ENCODE measurements at places on chromosomes 3 and 15.

GRCh38 chr15:66477011-66477410 is 20.6 kb downstream of the SNAPC5 start:
- DNase-seq: no peak

DNA sequence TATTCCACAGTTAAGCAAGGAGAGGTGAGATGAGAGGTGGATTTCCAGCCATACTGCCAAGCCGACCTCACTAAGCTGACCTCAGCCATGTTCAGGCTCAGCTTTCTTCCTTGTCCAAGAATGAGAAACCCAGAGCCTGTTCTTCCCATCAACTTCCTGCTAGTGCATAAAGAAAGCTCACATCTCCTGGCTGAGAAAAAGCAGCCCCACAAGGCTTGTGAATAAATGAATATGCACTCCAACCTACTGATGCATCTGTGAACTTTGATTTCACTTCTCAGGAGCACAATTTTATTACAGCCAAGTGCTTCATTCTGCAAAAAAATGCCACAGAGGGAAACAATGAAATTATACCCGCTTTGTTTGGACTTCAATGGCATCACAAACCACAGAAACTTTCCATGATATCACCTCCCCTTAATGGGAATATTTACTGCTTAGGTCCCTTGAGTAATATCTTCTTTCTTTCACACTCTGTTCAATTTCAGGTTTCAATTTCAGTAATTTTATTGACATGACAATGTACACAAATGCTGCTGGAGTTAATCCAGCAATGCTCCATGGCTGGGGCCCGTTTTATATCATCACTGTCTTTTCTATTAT is 437.0 kb upstream of the PPP2R3A start:
- no peak for DNase-seq

DNA sequence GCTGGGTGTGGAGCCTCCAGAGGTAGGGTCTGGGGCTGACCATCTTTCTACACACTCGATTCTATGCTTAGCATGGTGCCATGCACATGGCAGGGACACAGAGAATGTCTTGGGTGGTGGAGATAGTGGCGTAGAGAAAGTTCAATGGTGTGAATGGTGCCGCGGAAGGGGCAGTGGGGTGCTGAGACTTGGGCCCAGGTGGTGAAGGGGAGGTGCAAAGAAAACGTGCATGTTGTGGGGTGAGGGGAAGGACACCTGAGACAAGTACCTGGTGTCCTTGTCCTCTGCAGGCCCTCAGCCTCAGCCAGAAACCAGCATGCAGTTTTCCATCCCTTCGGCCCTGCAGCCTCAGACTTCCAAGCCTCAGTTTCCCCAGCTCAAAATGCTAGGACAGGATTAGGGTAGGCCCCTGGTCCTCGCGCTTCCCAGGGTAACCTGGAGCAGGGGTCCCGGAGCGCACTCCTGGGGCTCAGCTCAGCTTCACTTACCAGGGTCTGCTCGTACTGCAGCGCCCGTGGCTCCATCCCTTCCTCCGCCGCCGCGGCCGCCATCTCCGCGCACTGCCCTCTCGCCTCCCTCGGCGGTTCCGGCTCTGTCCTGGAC is 375 bp downstream of the CLCN2 start:
- DNase-seq: no peak

DNA sequence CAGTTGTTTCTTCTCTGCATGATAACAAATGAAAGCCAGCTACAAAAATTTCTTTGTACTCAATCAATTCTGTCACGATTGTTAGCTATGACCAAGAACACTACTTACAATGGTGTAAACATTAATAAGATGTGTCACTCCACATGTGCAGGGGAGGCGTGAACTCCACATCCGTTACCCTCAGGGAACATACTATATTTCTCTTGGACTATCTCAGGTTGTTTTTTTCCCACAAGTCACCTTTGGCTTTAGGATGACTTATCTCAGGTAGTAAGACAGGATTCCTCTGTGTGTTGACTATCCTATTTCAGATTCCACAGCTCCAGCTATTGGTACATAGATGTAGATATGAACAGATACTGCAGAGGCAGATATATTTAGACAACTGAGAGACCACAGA is 423.3 kb upstream of the GRM7 start:
- DNase-seq: no peak

DNA sequence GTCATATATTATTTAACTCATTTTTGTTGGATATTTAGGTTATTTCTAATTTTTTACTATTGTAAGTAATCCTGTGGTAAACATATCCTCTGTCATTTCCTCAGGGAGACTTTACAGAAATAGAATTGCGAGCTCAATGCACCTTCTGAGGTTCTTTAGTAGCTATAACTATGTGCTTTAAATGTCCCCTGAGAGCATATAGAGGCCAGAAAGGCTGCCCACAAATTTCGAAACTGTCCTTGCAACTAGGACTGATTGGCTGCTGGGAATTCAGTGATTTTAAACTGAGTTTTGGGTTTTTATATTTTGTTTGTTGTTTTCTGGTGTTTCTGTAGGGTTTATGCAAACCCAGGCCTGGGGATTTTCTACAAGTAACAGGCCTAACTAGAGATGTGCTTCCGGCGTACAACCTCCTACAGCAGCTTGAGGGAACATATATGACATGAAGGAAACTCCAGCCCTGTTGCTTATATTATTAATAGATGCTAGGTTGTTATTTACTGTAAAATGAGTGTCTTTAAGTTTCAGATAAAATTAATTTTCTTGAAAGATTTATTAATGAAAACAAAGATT is 29.1 kb upstream of the P4HTM start:
- DNase-seq: no peak

GRCh38 chr15:50890751-50891150 is 17.7 kb upstream of the AP4E1 start:
- no peak for DNase-seq

DNA sequence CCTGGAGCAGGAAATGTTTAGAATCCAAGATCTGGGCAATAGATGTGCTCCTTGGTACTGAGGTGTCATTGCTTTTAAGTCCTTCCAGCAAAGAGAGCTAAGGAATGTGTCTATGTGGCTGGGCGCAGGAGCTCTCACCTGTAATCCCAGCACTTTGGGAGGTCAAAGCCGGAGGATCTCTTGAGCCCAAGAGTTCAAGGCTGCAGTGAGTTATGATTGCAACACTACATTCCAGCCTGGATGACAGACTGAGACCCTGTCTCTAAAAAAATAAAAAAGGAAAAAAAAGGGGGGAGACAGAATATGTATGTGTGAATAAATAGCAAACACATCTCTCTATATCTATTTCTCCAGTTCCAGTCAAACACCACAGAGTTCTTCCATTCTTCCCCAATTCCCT is 4.3 kb upstream of the GPR62 start:
- no peak for DNase-seq

GRCh38 chr15:44195151-44195740 is at the start of gene FRMD5:
TSS of gene FRMD5 (minus strand) at chr15:44195271.
- peak; percentile 94 for DNase-seq

- DNase-seq: no peak
Observed at GRCh38 chr3:134904776-134905646, 110.0 kb downstream of the EPHB1 start.

GRCh38 chr15:50939911-50940310 is 31.4 kb downstream of the AP4E1 start:
- no peak for DNase-seq

- DNase-seq: no peak
Observed at GRCh38 chr15:86677278-86677677, 597.6 kb downstream of the AGBL1 start.

- no peak for DNase-seq
Observed at GRCh38 chr15:69762373-69763148, 309.9 kb downstream of the RPLP1 start.

DNA sequence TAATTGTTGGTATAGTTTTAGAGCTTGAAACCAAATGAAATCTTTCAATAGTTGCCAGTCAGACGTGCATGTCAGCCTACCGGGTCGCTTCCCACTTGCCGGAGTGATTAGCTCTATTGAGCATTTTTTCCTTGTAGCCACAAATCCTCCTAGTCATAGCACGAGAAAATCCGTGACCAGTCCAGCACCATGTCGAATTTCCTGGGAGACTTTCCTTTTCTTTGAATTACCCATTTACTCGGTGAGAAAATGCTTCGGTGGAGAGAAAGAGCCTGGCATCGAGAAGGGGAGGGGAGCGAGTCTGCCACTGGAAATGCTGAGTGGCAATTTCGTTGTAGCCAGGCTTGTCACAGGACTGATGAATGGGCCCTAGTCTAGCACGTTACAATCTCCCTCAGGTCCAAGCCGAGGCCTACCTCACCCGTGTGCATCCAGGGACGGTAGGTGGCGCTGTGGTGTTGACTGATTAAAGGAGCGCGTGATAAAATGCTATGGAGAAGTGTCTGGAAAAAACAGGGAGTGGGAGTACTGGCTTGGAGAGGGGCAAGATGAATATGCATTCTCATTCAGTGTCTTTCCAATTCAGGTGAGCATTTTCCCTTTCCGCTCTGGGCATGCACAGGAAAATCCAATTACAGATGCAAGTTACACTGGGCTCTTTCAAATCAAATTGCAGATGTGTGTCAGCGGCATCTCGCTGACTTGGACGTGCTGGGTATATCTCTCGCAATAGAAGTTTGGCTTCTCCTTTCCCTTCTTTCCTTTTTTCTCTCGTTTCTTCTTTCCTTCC is 238.8 kb downstream of the EDEM1 start:
- DNase-seq: no peak

DNA sequence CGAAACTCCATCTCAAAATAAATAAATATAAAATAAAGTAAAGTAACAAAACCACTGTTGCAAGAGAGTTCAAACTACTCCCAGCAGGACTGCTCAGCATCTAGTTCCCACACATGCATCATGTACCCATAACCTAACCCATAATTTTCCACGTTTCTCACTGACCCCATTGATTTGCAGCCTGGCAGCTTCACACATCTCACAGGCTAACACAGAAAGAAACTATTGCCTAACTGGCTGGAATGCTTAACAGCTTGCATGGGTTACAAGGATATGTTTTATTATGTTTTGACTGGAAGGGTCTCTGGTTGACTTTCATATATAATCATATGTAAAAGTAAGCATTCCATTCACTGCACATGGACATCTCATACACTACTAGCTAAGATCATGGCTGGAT is 55.6 kb upstream of the TBC1D23 start:
- peak; percentile 17 for DNase-seq

- no peak for DNase-seq
Observed at GRCh38 chr15:93308026-93308690, 219.1 kb upstream of the RGMA start.

- no peak for DNase-seq
Observed at GRCh38 chr3:30795176-30795575, 99.3 kb downstream of the GADL1 start.

- DNase-seq: no peak
Observed at GRCh38 chr3:13003608-13004007, 69.6 kb downstream of the IQSEC1 start.

GRCh38 chr15:78374436-78375393 is 34.6 kb downstream of the CRABP1 start:
- no peak for DNase-seq

DNA sequence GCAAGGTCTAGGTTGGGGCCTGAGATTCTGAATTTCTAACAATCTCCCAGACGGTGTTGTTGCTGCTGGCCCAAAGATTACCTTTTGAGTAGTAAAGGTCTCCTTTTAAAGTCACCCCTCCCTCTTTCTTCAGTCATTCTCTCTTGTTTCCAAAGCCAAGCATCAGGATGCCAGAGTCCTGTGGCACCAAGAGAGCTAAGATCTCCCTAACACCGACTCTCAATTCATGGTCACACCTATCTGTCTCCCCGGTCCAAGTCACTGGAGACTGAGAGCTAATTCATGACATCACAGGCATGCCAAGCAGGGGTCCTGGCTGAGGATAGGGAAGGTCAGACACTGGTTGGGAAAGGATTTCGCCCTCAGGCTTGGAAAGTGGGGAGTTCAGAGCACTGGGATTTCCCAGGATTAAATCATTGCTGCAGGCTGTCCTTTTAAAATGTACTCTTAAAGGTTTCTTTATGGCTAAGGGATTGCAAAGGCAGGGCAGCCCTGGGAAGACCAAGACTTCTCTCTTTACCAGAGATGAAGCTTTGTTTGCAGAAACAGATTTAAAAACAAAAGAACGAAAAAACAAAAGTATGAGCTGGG is 7.3 kb downstream of the SHOX2 start:
- no peak for DNase-seq

DNA sequence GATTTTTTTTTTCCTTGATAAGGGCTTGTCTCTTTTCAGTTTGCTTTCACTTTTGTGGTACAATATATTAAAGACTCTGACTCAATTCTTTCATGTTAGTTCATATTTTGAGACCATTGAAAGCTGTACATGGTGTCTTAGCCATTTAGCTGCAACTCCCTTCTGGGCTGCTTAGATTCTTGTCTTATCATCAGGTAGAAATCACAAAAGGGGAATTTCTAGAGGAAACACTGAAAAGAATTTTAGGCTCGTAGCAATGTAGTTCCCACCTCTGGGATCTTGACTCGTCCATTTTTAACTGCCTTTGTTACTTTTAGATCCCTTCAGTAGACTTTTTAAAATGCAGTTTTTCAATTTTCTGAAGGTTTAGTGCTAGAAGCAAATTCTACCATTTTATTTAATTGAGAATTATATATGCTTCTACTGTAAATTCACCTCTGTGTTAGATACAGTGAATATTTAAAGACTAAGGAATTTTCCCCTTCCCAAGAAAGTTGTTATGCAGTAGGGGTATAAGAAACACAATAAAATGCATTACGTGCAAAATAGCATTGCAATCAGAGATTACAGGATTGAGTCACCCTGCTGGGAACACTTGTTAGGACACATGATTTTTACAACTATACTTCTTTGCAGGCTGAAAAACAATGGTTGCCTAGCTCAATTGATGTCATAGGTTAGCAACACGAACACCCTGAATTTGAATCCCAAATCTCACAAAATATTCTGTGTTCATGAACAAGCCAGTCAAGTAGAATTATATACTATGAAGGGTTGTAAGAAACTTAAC is 772.7 kb downstream of the PDCD6IP start:
- DNase-seq: no peak

- peak; percentile 8 for DNase-seq
Observed at GRCh38 chr15:69119683-69120395, 40.6 kb upstream of the GLCE start.

DNA sequence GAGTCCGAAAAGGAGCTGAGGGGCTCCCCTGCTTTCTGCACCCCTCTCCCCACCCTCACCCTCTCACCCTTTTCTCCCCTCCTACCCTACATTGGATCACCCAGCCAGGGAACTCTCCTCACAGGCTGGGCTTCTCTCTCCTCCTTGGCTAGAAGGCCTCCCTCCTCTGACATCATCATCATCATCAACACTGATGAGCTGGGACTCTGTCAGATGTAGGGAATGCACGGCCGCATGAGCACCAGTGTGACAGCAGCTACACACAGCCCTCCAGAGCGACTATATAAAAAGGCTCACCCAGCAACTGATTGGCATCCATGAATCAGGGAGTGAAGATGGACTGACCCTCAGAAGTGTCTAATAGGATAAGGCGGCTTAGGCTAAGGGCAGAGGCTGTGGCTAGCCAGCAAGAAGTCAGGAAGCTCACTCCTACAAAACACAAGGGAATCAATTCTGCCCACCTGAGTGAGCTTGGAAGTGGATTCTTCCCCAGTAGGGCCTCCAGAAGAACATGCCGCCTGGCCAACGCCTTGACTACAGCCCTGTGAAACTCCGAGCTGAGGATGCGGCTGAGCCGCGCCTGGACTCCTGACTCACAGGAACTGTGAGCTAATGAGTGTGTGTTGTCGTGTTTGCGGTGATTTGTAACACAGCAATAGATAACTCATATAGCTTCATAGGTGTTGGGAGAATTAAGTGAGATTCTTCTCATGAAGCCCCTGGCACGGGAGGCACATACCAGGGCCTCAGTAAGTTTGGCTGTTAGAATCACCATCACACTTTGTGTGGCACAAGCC is 147.6 kb downstream of the FAM43A start:
- no peak for DNase-seq

GRCh38 chr15:62287066-62287857 is 122.2 kb upstream of the C2CD4B start:
- no peak for DNase-seq

Measured in NCI-H2227 treated with DMSO at 0.1 percent for 48 hours (cell line).